Transverse colon (tissue), 4 donors: ENCODE measurements at places on chromosomes 6 and 20. TPM values are rescaled to one million over a fixed set of nuclear protein-coding genes. Genes with fewer than 3 reads are reported as not detected.

DNA sequence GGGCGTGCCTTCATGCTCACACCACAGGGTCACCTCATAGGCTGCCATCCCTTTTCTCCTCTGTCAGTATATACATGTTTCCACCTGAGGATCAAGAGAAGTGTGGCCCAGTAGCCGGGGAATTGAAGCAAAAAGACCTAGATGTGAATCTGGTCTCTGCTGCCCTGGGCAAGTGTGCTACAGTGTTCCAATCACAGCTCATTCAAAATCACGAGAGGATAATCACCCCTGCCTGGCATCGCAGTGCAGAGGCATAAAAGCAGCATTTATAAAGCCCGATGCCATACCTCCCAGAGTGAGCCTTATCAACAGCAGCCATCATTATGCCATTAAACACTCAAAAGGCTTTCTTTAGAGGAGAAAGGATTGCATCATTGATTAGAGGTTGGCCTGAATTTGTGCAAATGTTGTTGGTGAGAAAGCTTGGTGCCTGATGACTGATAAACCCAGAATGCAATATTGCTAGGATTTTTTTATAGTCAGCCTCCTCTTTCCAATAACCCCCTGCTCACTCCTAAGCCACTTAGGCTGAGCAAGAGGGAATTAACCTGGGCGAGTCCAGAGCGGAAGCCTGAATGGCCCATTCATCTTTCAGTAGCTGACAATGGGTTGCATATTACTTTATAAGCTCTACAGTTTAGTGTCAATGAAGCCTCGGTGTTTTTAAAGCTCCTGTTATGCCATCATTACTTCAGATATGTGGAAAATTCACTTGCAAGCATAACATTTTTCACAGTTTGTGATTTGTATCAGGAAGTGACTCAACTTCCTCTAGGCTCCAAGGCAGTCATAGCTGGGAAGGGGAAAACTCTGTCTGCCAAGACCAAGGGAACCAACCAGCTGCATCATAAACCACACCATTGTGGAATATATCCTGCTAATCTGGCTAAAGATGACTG, 92.5 kb upstream of the NXT1 start:
- H3K4me3 ChIP-seq = no peak overlapping the region
- DNase-seq = no peak
- H3K4me1 ChIP-seq = peaks cover 4% of the 10 kb centered on the region
- no peaks in the 10 kb centered on the region for H3K27me3 ChIP-seq

- no peak overlapping the region for H3K27ac ChIP-seq
- no peaks in the 10 kb centered on the region for H3K4me1 ChIP-seq
- no peaks in the 10 kb centered on the region for H3K27me3 ChIP-seq
- no peaks in the 10 kb centered on the region for H3K36me3 ChIP-seq
Measured at GRCh38 chr20:23585808-23586734, 17.8 kb upstream of the CST9L start.

DNA sequence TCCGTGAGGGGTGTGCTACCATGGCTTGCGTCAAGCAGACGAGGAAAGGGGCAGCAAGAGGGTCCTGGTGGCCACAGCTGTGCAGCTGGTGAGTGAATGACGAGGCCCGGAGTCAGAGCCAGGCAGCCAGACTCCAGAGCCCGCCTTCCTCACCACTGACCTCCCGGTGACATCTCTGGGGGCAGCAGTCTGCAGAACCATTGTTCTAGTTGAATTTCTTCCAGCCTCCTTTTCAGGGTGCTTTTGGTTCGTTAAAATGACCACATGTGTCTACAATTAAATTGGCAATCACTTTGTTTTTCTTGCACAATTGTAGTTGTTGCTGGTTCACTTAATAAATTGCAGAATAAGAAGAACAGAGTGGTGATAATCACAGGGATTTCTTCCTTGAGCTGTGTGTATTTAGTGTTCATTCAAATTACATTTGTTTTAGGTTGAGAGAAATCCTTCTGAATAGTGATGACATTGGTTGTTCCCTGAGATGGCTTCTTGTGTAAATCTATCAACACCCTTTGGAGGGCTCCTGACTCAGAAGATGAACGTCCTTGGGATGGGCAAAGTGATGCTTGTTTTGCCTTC, 96.4 kb downstream of the TULP4 start:
- H3K36me3 ChIP-seq = no peaks in the 10 kb centered on the region
- no peak overlapping the region for H3K4me3 ChIP-seq
- no peak overlapping the region for H3K27ac ChIP-seq
- no peaks in the 10 kb centered on the region for H3K4me1 ChIP-seq

- no peaks in the 10 kb centered on the region for H3K27me3 ChIP-seq
- no peak overlapping the region for H3K4me3 ChIP-seq
- no peak for DNase-seq
- H3K4me1 ChIP-seq = peaks cover 12% of the 10 kb centered on the region
Measured at GRCh38 chr20:4065391-4065844, 50.1 kb upstream of the RNF24 start.

- no peak overlapping the region for H3K27ac ChIP-seq
- no peak overlapping the region for H3K4me3 ChIP-seq
- no peak for DNase-seq
- H3K27me3 ChIP-seq = no peaks in the 10 kb centered on the region
Measured at GRCh38 chr20:50336661-50337060, 146.0 kb downstream of the CEBPB start.

DNA sequence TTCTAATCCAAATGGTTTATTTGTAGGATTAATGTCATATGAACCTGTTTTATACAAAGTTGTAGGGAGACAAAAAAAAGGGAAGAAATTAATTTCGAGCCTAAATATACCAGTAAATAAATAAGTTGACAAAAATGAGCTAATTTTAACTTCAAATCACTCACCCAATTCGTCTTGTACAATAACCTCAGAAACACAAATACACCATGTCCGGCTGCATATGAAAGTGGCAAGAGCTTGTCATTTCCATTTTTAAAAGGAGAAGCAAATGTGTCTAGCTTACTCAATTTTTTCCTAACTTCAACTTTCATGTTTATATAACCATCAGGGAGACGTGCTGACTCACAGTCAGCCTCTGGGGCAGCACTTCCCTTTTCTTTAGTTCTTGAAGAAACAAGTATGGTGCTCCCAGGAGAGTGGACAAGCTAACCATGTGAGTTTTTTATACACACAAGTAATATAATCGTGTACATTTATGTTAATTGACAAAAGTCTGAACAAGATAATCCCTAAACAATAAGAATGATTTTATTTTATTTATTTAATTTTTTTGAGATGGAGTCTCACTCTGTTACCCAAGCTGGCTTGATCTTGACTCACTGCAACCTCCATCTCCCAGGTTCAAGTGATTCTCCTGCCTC, 55.5 kb upstream of the SGK1 start:
- DNase-seq = peak; percentile 26
- no peak overlapping the region for H3K4me3 ChIP-seq
- H3K36me3 ChIP-seq = no peaks in the 10 kb centered on the region
- H3K4me1 ChIP-seq = peaks cover 6% of the 10 kb centered on the region

- H3K27ac ChIP-seq = no peak overlapping the region
- H3K27me3 ChIP-seq = peaks cover 13% of the 10 kb centered on the region
- DNase-seq = no peak
- no peak overlapping the region for H3K4me3 ChIP-seq
Measured at GRCh38 chr20:58788896-58789544, 61.7 kb downstream of the GNAS-AS1 start.

DNA sequence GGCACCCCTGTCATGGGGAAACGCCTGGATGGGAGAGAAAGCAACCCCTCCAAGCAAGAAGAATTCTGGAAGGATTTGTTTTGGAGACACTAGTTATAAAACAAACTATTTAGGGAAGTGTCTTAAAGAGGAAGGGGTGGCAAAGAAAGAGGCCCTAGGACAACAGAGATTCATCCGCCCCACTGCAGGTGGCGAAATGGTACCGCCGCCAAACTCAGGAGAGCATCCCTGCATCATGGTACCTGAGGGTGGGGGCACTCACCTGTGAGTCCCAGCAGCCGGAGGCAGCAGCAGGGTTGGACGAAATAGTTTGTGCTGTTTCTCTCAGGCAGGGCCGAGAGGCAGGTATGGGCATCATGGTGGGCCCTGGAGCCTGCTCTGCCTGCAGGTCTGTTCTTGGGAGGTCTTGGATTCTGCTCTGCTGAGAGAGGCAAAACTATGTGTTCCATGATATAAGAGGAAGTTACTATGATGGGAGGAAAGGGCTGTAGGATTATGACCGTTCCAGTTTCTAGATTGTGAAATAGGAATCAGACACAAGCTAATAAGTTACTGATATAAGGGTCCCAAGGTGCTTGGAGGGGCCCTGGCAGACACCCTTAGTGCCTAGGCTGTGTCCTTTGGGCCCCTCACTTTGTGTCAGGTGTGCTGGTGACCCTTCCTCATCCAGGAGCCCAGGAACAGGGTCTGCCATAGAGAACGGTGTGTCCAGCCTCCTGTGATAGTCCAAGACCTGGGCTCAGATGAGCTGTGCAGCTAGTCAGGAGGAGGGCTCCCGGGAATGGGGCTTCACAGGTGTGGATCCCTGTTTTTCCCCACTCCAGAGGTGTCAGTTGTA, 20.4 kb downstream of the SIRPD start:
- H3K4me1 ChIP-seq = no peaks in the 10 kb centered on the region
- no peaks in the 10 kb centered on the region for H3K27me3 ChIP-seq
- H3K4me3 ChIP-seq = no peak overlapping the region
- H3K36me3 ChIP-seq = no peaks in the 10 kb centered on the region

- H3K27me3 ChIP-seq = no peaks in the 10 kb centered on the region
- H3K27ac ChIP-seq = peak overlapping the region; percentile 14
- H3K36me3 ChIP-seq = no peaks in the 10 kb centered on the region
- no peak overlapping the region for H3K4me3 ChIP-seq
- H3K4me1 ChIP-seq = peaks cover 27% of the 10 kb centered on the region
Measured at GRCh38 chr6:17959302-17959701, 28.1 kb downstream of the KIF13A start.

DNA sequence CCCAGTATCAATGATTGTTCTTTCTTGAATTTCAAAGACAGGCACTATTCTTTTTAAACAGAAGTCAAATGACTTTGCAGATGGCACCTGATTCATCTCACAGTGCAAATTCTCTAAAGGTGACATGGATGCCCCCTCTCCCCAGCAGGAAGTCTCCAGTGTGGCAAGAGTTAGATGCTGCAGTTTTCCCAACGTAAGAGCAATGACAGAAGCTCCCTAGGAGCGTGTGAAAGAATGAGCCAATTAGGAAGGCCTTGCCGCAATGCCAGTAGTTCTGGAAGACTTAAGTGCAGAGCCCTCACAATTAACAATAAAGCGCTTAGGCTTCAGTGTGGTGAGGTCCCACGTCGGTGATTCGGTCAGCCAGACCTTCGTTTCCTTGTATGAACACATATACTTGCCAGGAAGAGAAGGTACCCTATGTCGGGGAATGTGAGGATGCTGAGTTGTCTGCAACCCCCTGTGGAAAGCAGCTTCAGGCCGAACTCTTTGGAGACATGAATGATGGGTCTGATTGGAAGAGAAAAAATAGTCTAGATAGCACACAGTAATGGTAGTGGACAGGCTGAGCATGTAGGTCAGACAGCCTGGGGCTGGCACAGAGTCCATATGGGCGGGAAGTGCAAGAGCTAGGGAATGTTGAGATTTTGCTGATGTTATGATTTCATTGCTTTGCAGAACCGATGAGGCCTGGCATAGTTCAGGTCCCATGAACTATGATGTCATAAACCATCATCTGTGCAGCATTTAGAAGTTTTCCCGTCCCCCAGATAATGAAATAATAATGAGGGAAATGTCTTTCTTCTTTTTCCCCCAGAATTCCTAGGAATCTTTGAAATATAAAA, 132.6 kb downstream of the PHACTR1 start:
- no peaks in the 10 kb centered on the region for H3K27me3 ChIP-seq
- DNase-seq = no peak
- H3K4me3 ChIP-seq = no peak overlapping the region
- H3K27ac ChIP-seq = no peak overlapping the region
- peaks cover 2% of the 10 kb centered on the region for H3K36me3 ChIP-seq

The KCNQ5 gene
- total RNA-seq = 1.2 TPM

The RHAG gene
- not detected for total RNA-seq

The ADGRF1 gene
- 1.2 TPM for total RNA-seq

The GSTA1 gene
- not detected for total RNA-seq

The SIRPA gene
- total RNA-seq = 11.7 TPM

The CTCFL gene
- 0.14 TPM for total RNA-seq
